ENCODE measurements at places on chromosomes 12 and 14.
A peak's percentile ranks its signal among the peaks of the same experiment; 100 is the strongest.

- no peak for DNase-seq
These were observed 2.4 kb downstream of the RNASE8 start for GRCh38 chr14:21059842-21060613.

DNA sequence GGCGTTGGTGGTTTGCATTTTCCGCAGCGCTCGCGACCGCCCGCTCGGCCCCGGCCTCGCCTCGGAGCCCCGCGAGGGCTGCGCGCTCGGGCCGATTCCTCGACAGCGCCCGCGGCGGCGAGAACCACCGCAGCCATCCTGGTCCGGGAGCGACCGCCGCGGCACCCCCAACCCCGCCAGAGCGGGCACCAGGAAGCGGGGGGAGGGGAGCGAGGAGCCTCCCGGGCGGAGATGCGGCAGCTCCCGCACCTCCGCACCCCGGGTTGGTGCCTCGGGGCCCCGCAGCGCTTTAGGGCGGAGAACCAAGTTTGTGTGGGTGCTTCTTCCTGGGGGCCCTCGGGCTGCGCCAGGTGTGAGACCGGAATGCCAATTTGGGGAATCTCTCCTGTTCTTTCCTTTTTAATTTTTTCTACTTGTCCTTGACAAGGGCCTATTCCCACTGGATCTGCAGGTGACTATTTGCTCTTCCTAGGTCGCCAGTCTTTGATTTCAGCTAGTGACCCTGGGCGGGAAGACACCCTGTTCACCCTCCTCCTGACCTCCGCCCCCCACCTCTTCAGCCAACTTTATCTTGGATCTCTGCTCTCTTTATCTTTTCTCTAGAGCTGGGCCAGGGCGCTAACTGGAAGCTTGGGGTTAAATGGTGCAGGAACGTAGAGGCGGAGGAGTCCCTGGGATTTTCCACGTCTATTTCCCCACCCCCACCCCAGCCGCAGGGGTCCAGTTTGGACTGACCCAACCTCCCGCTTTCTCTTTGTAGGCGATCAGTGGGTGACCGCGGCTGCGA lies at the start of gene SOCS2:
Gene SOCS2, plus strand, starts transcription at position 751 of the 787 bp plus-strand sequence. CDS start 223 bp downstream, outside the sequence.
- peak; percentile 83 for DNase-seq

GRCh38 chr14:105117710-105118385 lies 50.7 kb downstream of the JAG2 start:
- no peak for DNase-seq

- DNase-seq, result no peak
These were observed 3.4 kb downstream of the GALNT16 start for GRCh38 chr14:69263364-69263763.

DNA sequence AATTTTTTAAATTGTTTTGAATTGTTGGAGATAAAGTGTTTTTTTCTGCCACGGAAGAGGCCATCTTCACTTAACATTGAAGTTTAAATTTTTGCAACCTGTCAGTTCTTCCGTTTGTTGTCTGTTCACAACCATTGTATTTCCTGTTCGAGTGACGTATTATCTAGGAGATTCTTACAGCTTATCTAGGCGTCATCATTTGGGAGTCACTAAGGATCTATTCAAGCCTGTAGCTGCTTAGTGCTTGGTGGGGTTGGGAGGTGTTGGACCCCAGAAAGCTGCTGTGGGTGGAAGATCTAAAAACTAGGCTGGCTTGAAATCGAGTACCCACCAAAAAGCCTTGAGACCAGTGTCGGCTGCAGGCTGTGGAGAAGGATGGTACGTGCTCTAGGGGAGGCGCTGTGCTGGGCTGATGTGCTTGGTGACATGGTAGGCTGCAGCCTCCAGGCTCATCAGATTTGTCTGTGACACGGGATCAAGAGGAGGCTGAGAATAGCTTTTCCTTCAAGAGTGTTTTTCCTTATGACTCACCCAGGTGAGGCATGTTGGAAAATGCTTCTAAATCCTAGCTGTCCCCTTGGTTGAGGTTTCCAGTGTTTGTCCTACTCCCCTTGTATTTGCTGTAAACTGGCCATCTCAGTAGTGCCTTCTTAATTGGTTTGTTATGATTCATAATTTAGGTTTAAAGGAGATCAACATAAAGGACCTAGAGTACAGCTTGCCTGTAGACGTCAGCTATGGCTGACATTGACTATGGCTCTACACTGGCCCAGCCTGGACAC lies 57.8 kb downstream of the ATG14 start:
- DNase-seq, result peak; percentile 68

DNA sequence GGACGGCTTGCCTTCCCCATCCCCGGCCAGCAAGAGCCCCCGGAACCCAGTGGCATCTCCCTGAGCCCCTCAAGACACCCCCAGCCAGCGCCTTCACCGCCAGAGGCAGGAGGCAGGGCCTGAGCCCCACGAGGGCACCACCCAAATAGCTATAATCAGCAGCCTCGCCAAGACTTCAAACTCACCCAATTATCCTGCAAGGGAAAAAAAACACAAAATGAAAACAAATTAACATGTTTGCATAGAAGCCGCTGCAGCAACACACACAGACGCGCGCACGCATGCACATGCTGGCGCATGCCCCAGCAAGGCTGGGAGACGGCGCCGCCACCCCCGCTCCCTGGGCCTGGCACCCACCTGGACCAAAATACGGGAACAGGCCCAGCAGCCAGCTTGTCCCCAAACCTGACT lies 15.8 kb downstream of the FAM222A start:
- DNase-seq, result no peak

GRCh38 chr14:23644919-23645336 lies 8.8 kb downstream of the DHRS2 start:
- DNase-seq, result no peak

- DNase-seq, result no peak
These were observed 67.3 kb downstream of the RCOR1 start for GRCh38 chr14:102659797-102660196.

DNA sequence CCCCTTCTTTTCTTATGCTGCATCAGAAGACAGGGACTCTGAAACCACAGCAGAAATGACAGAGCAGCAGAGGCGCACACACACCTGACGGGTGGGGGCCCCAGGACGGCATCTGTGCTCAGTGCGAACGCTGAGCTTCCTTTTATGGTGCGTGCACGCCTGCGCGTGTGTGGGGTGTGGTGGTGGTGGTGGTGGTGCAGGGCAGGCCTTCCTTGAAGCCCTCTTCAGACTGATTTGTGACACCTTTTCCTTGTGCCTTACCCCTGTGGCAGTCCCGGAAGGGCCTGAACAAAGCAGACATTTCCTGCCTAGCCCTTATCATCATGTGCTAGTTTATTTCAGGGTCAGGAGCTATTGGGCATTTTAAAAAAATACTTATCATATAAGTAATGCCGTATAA lies 75.7 kb downstream of the TSPAN9 start:
- no peak for DNase-seq

DNA sequence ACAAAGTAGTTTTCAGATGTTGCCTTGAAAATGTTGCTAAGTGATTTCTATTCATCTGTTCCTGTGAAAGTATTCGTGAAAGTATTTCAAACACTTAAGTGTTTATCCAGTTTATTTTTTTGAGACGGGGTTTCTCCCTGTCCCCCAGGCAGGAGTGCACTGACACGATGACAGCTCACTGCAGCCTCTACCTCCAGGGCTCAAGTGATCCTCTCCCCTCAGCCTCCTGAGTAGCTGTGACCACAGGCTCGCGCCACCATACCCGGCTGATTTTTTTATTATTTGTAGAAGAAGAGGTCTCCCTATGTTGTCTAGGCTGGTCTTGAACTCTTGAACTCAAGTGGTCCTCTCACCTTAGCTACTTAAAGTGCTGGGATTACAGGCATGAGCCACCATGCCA lies 1.7 kb downstream of the ZDHHC17 start:
- no peak for DNase-seq

GRCh38 chr12:49232940-49233841 lies 31.7 kb upstream of the TUBA1C start:
- DNase-seq, result no peak

GRCh38 chr14:89521988-89522387 lies 105.0 kb upstream of the FOXN3 start:
- no peak for DNase-seq
